ENCODE measurements at places on chromosomes 2 and 18.

DNA sequence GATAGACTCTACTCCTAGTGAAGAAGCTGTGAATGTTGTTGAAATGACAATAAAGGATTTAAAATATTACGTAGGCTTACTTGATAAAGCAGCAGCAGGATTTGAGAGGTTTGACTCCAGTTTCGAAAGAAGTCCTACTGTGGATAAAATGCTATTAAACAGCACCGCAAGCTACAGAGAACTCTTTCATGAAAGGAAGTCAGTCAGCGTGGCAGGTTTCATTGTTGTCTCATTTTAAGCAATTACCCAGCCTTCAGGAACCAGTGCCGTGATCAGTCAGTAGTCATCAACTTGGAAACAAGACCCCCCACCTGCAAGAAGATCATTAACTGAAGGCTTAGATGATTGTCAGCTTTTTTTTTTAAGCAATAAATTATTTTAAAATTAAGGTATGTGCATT is 14.0 kb downstream of the USP14 start:
- no peak overlapping the region for H3K27ac ChIP-seq
- H3K36me3 ChIP-seq, result no peaks in the 10 kb centered on the region
- no peaks in the 10 kb centered on the region for H3K4me1 ChIP-seq
- no peaks in the 10 kb centered on the region for H3K27me3 ChIP-seq
- no peak overlapping the region for H3K4me3 ChIP-seq

- no peak overlapping the region for H3K27ac ChIP-seq
- H3K27me3 ChIP-seq, result no peaks in the 10 kb centered on the region
- DNase-seq, result no peak
- H3K4me3 ChIP-seq, result no peak overlapping the region
Measured at GRCh38 chr2:110818767-110819481, 86.6 kb downstream of the ACOXL start.

GRCh38 chr2:188181067-188181838 is 110.4 kb upstream of the GULP1 start:
- no peaks in the 10 kb centered on the region for H3K27me3 ChIP-seq
- H3K36me3 ChIP-seq, result no peaks in the 10 kb centered on the region
- H3K4me1 ChIP-seq, result no peaks in the 10 kb centered on the region
- no peak for DNase-seq
- no peak overlapping the region for H3K4me3 ChIP-seq
- H3K27ac ChIP-seq, result no peak overlapping the region

DNA sequence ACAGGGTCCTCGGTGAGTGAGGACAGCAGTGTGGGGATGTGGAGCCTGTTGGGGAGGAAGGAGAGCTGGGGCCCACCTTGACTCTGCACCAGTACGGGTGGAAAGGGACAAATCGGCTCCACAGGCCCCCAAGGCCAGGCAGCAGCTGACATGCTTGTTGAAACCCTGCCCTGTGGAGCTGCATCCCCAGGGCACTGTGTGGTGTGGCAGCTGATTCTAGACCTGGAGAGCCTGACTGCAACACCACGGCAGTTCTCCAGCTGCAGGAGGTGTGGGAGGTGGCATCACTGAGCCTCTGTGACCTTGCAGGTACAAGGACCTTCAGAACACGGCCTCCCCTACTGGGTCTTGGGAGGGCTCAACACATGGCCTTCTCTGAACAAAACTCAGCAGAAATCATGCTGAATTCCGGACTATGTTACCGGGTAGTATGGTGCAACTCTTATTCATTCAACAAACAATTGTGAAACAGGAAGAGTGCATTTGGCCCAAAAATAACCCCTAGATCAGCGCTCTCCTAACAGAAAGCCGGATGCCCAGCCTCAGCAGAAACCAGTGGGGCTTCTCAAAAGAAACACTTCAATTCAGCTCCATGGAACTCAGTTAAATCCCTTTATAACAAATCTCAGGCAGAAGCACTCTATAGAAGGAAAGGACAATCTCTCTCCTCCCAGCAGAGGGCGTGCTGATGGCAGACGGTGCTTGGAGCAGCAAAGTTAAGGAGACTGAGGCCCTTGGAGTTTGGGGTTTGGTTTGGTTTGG is 104.4 kb upstream of the SALL3 start:
- no peak overlapping the region for H3K4me3 ChIP-seq
- H3K27ac ChIP-seq, result no peak overlapping the region
- H3K36me3 ChIP-seq, result no peaks in the 10 kb centered on the region
- no peak for DNase-seq

- no peaks in the 10 kb centered on the region for H3K4me1 ChIP-seq
- H3K27ac ChIP-seq, result no peak overlapping the region
- no peak overlapping the region for H3K4me3 ChIP-seq
- H3K27me3 ChIP-seq, result no peaks in the 10 kb centered on the region
- H3K36me3 ChIP-seq, result no peaks in the 10 kb centered on the region
Measured at GRCh38 chr18:62953663-62954062, 238.3 kb downstream of the PHLPP1 start.

DNA sequence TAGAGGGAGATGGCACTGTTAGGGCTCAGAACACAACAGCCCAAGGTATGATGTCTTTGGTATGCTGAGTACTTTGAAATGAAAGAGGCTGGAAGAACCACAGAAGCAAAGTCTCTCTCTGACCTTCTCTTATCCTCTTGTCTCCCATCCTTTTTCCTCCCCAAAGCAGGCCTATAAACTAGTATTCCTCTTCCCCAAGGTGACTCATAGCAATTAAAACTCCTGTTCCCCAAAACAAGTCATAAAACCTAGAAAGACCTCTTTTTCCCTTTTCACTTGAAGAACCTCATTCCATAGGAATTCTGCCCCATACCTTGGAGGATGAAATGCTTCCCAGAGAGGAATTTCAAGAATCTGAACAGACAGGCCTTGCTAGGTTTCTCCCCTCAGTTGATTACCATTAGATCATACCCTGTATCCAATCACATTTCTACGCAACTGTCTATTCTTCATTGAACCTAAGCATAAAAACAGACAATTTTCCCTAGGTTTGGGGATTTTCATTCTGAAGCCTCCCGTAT is 25.7 kb downstream of the MDH1 start:
- no peak overlapping the region for H3K27ac ChIP-seq
- H3K4me1 ChIP-seq, result no peaks in the 10 kb centered on the region
- H3K36me3 ChIP-seq, result no peaks in the 10 kb centered on the region
- no peaks in the 10 kb centered on the region for H3K27me3 ChIP-seq
- DNase-seq, result no peak

DNA sequence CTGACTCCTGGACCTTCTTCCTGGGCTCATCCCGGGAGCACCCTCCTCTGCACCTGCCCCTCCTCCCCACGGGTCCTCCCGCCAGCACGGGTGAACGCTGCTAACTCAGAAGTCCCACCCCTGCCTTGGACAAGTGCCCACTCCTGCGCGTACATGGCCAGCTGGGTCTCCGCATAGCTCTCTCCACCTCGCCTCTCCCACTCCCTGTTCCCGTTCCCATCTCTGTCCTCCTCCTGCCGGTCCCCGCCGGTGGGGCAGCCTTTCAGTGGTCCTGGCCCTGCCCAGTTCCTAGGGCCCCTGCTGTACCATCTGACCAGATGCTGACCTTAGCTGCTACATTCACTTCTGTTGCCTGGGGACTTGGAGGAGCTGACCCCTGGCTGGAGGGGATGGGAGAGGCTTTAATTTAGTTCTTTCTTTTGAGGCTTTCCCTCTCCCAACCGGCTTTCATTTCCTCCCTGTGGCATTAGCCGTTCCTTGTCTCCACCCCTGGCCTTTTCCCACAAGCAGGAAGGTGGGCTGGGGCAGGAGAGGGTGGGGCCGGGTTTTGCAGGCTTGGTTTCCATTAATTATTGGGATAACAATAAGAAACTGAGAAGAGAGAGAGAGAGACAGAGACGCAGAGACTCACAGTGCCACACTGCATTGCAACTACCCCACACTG is 136.1 kb downstream of the SH3BP4 start:
- peak; percentile 61 for DNase-seq
- no peaks in the 10 kb centered on the region for H3K36me3 ChIP-seq
- no peak overlapping the region for H3K4me3 ChIP-seq
- H3K27me3 ChIP-seq, result no peaks in the 10 kb centered on the region

GRCh38 chr2:106858810-106859209 is 27.2 kb downstream of the ST6GAL2 start:
- H3K4me1 ChIP-seq, result no peaks in the 10 kb centered on the region
- no peaks in the 10 kb centered on the region for H3K27me3 ChIP-seq
- DNase-seq, result no peak
- H3K4me3 ChIP-seq, result no peak overlapping the region
- no peaks in the 10 kb centered on the region for H3K36me3 ChIP-seq

DNA sequence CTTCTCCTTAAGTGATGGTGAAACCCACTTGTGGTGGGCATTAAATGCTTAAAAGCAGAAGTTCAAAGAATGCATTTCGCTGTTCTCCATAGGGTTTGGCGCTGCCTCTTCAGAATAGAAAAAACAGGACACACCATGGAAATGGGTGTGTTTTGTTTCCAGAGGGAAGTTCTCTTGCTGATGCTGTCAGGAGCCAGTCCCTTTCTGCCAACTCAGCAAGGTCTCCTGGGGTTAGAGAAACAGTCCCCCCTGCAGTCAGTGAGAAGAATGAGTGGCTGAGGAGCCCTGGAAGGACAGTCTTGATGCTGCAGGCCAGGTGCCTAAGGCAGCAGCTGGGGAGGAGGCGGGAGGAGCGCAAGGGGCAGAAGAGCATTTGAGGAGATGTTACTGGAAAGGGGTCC is 37.8 kb upstream of the ASAP2 start:
- H3K27me3 ChIP-seq, result no peaks in the 10 kb centered on the region
- no peak for DNase-seq
- no peak overlapping the region for H3K4me3 ChIP-seq
- H3K27ac ChIP-seq, result no peak overlapping the region
- no peaks in the 10 kb centered on the region for H3K36me3 ChIP-seq

DNA sequence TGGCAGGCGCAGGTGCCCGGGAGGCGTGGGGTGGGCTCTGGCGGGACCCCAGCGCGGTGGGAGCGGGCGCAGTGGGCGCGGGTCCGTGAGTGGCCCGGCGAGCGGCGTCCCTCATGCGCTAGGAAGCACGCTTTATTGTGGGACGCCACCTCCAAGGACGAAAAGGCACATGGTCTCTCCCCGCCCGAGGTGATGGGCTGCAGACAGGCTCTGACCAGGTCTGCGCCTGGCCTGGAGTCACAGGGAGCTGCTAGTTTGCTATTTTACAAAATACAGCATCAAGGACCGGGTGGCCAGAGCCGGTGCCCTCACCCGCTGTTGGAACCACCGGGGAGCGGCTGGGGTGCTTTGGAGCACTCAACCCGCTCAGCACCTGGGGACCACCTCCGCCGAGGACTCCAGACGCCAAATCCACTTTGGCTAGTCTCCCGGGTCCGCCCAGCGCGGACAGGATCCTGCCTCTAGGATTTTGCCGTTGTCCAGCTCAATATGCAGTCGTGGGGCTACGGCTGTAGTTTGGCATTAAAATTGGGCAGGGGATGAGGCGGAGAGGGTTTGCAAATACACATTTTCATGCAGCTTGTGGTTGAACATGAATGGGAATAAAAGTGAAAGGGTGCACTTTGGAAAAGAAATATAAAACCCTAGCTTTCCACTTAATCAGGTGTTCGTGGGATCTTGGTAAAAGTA is 65.4 kb downstream of the LRRFIP1 start:
- no peaks in the 10 kb centered on the region for H3K36me3 ChIP-seq
- H3K27ac ChIP-seq, result peak overlapping the region; percentile 77
- peak overlapping the region; percentile 83 for H3K4me3 ChIP-seq
- H3K27me3 ChIP-seq, result no peaks in the 10 kb centered on the region
- H3K4me1 ChIP-seq, result peaks cover 5% of the 10 kb centered on the region

DNA sequence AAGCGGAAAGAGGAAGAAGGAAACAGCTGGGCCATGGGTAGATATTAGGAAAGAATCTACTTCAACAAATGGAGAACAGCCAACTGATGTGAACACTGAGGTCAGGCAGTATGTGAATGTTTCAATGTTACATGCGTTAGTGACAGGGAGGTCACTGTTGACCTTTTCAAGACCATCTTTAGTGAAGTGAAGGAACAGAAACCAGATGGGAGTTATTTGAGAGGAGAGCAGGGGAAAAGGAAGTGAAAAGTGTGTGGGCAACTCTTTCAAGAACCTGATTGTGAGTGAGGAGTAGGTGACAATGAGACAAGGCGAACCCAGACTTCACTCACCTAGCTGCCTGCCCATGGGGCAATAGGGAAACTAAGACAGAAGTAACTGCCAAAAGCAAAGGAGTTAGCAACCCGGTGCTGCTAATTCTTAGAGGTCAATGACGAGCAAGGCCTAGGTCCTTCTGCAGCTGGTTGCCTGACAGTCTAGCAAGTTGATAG is 67.0 kb downstream of the SP3 start:
- no peak overlapping the region for H3K4me3 ChIP-seq
- no peaks in the 10 kb centered on the region for H3K36me3 ChIP-seq
- H3K27ac ChIP-seq, result no peak overlapping the region
- no peak for DNase-seq

- H3K27ac ChIP-seq, result no peak overlapping the region
- no peaks in the 10 kb centered on the region for H3K36me3 ChIP-seq
- H3K27me3 ChIP-seq, result no peaks in the 10 kb centered on the region
- H3K4me1 ChIP-seq, result peaks cover 5% of the 10 kb centered on the region
- no peak overlapping the region for H3K4me3 ChIP-seq
Measured at GRCh38 chr18:48868468-48869466, 82.0 kb downstream of the SMAD7 start.

DNA sequence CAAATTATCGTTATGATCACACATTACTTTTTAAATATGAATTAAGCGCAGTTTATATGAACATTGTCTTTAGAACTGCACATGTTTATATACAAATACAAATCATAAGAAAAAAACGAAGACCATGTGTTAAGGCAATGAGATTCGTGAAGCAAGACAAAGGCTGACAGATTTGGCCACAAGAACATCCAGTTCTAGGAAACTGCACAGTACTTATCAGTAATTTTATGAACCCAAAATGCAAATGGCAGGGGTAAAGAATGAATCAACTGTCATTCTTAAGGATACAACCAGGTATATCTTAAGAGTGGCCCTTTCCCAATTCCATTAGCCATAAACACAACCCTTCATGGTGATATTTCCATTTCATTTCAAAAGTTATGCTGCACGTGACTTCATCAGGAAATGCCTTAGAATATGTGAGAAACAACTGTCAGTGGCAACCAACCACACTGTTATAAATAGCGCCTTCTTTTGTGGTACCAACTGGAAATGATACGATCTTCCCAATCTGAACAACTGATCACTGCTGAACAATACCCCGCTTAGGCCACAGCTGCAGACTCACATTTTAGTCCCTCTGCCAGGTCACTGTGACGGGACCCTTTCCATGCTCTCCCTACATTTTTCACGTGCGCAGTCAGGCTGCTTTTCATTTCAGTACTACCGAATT is 144.9 kb downstream of the L3MBTL4 start:
- no peak overlapping the region for H3K4me3 ChIP-seq
- no peaks in the 10 kb centered on the region for H3K36me3 ChIP-seq
- no peaks in the 10 kb centered on the region for H3K4me1 ChIP-seq
- DNase-seq, result no peak
- no peaks in the 10 kb centered on the region for H3K27me3 ChIP-seq
- no peak overlapping the region for H3K27ac ChIP-seq

GRCh38 chr2:235858881-235859280 is 309.3 kb downstream of the GBX2 start:
- H3K4me1 ChIP-seq, result no peaks in the 10 kb centered on the region
- no peaks in the 10 kb centered on the region for H3K36me3 ChIP-seq
- no peak for DNase-seq
- H3K4me3 ChIP-seq, result no peak overlapping the region
- H3K27ac ChIP-seq, result no peak overlapping the region

- H3K4me1 ChIP-seq, result no peaks in the 10 kb centered on the region
- no peaks in the 10 kb centered on the region for H3K27me3 ChIP-seq
- no peak for DNase-seq
Measured at GRCh38 chr2:205865905-205866441, 183.7 kb downstream of the NRP2 start.

GRCh38 chr18:54242327-54242726 is 17.9 kb upstream of the MBD2 start:
- H3K27me3 ChIP-seq, result no peaks in the 10 kb centered on the region
- DNase-seq, result no peak
- no peak overlapping the region for H3K27ac ChIP-seq
- peaks cover 4% of the 10 kb centered on the region for H3K4me1 ChIP-seq
- H3K36me3 ChIP-seq, result no peaks in the 10 kb centered on the region
